Mesenteric fat pad (tissue), 1 donor: ENCODE measurements at places on chromosomes 4 and X. TPM values are rescaled to one million over a fixed set of nuclear protein-coding genes. Genes with fewer than 3 reads are reported as not detected.

MAPK10 gene
- 38.9 TPM for total RNA-seq

FGF5 gene
- total RNA-seq = not detected

C4orf50 gene
- total RNA-seq = not detected

PDZD4 gene
- total RNA-seq = 2.5 TPM

FMR1 gene
- total RNA-seq = 30.8 TPM

GPC3 gene
- 58.6 TPM for total RNA-seq

ADRA2C gene
- total RNA-seq = 8.6 TPM

LONRF3 gene
- total RNA-seq = 13.1 TPM

PCDH18 gene
- total RNA-seq = 23.3 TPM
